Left cardiac atrium (tissue), 4 donors: ENCODE measurements at places on chromosomes 2 and 18. TPM values are rescaled to one million over a fixed set of nuclear protein-coding genes. Genes with fewer than 3 reads are reported as not detected.

SAP130 gene
- 13.1 TPM for total RNA-seq

GRCh38 chr2:42685303-42685702 is 78.6 kb downstream of the OXER1 start:
- DNase-seq: no peak

PSMA8 gene
- not detected for total RNA-seq

DNAH6 gene
- 0.16 TPM for total RNA-seq

DNA sequence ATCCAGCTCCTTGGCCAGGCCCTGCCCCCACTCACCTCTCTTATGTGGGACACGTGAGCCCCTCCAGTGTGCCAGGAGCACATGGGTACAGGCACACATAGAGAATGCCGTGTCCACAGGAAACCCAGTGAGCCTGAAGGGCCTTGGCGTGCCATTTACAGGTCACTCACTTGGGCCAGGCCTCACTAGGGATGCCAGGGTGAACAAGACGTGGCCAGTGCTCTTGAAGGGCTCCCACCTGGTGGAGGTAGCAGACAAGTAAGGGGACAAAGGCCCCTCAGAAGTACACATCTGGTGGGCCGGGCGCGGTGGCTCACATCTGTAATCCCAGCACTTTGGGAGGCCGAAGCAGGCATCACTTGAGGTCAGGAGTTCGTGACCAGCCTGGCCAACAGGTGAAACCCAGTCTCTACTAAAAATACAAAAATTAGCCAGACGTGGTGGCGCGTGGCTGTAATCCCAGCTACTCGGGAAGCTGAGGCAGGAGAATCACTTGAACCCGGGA is 15.1 kb upstream of the C1QL2 start:
- DNase-seq: no peak

DNA sequence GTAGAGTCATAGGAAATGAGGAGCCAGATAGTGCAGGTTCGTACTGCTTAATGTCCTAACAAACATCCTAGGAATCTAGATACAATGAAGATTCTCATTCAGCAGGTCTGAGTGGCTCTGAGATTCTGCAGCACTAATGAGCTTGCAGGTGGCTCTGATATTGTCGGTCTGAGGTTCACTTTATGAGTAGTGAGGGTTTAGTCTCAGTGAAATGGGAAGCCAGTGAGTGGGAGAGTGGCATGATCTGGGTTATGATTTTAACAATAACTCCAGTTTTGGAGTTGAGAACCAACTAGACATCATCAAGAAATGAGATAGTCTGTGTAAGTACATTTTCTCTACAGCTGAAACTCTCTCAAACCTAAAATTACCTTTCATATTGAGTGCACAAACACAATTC is 166.8 kb upstream of the SP5 start:
- DNase-seq: no peak

GRCh38 chr18:74796841-74797576 is 199.3 kb downstream of the ZNF407 start:
- DNase-seq: no peak

ANO7 gene
- total RNA-seq: 1.2 TPM

SOWAHC gene
- 3.9 TPM for total RNA-seq

GRCh38 chr2:70932631-70933230 is 3.0 kb upstream of the ATP6V1B1 start:
- DNase-seq: no peak

DNA sequence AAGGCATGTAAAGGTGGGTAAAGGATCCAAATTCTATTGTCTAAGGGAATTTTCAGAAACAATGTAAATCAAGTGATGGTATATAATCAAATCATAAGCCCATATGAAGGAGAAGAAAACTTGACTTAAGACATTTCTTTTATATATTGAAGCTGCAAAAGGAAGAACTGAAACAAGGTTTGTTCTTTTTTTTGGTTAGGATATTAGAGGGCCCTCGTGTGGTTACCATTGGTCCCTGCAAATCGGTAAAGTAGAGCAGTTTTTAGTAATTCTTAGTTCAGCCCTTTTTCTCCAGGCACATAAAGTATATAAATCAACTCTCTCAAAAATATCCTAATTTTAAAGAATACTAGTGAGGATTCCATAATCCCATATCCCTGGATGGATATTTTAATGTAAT is 105.6 kb upstream of the STK17B start:
- DNase-seq: no peak

DNA sequence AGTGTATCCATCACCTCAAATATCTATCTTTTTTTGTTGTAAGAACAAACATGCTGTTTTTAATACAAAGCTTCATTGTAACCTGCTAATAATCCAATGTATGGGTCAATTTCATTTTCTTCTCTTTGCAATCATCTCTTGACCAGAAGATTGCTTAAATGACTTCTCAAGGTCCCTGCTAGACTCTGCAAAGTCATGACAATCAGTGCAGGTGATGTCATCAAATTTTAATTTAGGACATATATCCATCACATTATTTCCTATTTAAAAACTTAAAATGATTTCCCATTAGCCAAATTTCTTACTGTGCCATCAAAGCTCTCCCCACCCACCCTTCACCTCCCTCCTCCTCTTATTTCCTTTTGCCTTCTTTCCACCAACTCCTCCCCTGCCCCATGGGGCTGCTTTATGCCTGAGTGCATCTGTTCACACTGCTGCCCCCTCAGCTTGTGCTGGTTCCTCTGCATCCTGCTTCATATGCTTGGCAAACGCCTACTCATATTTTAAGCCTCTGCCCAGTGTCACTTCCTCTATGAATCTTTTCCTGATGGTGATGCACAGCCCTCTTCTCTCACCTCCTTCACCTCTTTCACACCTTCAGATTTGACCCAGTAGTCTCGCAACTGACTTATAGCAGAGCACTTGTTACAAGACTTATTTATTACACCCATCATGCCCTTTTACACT is 20.3 kb downstream of the PLEK start:
- DNase-seq: no peak

GRCh38 chr2:161128885-161129284 is 31.3 kb upstream of the TANK start:
- no peak for DNase-seq
